CD4-positive, alpha-beta memory T cell (primary cell): ENCODE measurements at places on chromosomes 1 and 21. TPM values are rescaled to one million over a fixed set of nuclear protein-coding genes. Genes with fewer than 3 reads are reported as not detected.

Gene KCNE1
- 0.14 TPM for polyA plus RNA-seq

GRCh38 chr1:208233546-208233945 is 10.6 kb downstream of the PLXNA2 start:
- no peak for DNase-seq

Gene PHACTR4
- polyA plus RNA-seq, result 3.6 TPM

DNA sequence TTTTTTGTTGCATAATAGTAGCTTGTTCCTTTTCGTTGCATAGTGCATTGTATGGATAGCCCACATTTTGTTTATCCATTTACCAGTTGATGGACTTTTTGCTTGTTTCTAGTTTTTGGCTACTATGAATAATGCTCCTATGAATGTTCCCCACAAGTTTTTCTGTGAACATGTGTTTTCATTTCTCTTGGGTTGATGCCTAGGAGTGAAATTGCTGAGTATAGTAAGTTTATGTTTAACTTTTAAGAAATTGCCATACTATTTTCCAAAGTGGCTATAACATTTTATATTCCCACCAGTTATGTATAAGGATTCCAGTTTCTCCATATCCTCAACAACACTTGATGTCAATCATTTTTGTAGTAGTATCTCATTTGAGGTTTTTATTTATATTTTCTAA is 84.8 kb upstream of the CACYBP start:
- DNase-seq, result no peak

DNA sequence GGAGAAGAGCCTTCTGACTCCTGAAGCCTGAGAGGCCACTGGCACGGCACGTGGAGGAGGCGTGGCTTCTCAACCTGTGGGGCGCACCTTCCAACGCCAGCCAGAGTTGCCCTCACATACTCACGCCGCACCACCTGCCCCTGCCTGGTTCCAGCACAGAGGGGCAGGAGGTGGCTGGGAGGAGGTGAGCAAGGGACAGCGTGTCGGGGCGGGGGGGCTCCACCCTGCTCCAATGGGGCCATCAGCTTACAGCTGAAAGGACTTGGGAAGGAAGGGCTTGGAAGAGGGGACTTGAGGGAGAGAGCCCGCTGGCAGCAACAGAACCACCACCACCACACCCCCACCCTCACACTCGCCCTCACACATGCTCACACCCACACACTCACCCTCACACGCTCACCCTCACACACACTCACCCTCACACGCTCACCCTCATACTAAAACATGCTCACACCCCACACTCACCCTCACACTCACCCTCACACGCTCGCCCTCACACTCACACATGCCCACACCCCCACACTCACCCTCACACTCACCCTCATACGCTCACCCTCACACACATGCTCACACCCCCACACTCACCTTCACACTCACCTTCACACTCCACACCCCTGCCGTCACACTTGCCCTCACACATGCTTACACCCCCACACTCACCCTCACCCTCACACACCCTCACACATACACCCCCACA is 41.6 kb upstream of the EDN2 start:
- DNase-seq, result no peak

- no peak for DNase-seq
Observed at GRCh38 chr1:24696041-24696755, 49.0 kb upstream of the CLIC4 start.

Gene EVA1C
- polyA plus RNA-seq, result 17.2 TPM

- no peak for DNase-seq
Observed at GRCh38 chr1:116538544-116538943, 32.3 kb downstream of the CD58 start.

Gene HIVEP3
- 12.8 TPM for polyA plus RNA-seq

DNA sequence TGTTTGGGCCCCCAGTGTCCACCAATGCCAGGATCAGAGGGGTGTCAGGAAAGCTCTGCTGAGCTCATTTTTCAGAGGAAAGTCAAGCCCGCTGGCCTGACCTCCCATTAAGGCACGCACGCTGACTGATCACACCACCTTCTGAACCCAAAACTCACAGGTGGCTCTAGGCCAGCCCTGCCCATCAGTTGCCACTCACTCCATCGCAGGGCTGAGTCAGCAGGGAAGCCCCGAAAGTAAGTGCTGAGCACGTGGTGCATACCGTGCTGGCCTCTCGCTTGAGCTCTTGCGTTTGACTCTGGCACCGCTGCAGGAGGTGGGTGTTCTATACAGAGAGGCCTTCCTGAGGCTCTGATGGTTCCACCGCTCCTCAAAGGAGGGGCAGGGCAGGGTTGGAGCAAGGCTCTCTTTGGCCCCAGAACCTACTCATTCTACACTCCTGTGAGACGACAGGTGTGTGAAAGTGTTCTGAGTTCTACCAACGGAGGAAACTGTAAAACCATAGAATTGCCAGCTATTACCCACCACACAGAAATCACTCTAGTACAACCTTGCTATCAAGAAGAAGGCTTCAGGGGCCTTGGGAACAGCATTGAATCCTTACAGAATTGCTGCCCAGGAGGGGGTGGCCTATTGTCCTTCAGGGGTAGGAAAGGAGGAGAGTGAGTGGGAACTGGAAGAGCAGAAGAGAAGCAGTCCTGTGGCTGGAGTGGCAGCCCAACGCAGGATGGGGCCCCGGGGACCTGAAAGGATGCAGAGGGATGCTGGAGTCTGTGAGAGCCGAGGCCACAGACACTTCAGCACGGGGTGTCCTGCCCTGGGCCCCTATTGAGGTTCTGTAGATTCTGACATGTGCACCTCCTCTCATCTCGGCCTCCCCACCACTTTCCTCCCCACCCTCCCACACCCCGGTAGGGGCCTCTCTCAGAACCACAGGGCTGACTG is 214.7 kb upstream of the EDN2 start:
- DNase-seq, result no peak

GRCh38 chr21:38261851-38262250 is 5.1 kb downstream of the KCNJ15 start:
- DNase-seq, result no peak

Gene SLC30A10
- not detected for polyA plus RNA-seq

GRCh38 chr1:159936273-159936904 is 9.0 kb downstream of the IGSF9 start:
- DNase-seq, result peak; percentile 69

DNA sequence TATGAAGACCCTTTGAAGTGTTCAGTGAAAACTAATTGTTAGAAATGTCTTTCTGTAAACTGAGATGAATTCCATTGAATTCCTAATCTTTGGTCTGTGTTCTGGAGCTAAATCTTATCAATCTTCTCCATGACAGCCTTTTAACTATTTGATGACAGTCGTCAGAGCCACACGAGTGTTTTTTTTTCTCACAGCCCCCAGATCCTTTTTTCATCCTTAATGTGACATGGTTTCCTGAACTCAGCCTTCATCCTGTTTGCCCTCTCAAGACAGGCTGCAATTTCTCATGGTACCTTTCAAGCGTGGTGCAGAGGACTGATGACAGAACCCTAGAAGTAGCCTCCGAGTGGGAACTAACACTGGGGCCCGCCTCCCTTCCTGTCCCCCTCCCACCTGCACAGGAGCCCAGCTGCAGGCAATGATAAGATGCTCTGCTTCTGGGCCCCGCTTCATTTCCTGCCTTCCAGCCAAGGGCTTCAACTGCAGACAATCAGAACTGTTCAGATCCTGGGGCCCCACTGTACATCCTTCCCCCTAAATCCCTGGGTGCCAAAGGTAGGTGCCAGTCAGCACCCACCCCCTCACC is 114.6 kb upstream of the VAV3 start:
- DNase-seq, result peak; percentile 46

GRCh38 chr1:178781533-178782330 is 56.7 kb downstream of the RALGPS2 start:
- DNase-seq, result no peak

- no peak for DNase-seq
Observed at GRCh38 chr1:228156941-228157728, 7.4 kb downstream of the GJC2 start.

DNA sequence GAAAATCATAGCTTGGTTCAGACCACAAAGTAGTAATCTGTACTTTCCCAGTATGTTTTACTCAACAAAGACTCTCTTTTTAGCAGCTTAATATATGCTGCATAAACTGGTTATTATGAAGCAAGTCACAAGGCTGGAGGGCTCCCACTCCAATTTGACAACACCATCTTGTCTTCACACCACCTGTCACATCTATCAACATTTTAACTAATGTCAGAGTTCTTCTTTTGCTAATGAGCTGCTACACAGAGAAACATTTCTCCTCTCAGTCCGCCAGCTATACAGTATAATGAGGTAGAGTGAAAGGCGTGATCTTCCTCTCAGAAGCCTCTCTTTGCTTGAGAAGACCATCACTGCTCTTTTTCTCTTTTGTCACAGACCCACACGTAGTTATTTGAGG is 230.1 kb downstream of the BARHL2 start:
- DNase-seq, result no peak
